ENCODE measurements at places on chromosomes 16 and 17. TPM values are rescaled to one million over a fixed set of nuclear protein-coding genes. Genes with fewer than 3 reads are reported as not detected.

DNA sequence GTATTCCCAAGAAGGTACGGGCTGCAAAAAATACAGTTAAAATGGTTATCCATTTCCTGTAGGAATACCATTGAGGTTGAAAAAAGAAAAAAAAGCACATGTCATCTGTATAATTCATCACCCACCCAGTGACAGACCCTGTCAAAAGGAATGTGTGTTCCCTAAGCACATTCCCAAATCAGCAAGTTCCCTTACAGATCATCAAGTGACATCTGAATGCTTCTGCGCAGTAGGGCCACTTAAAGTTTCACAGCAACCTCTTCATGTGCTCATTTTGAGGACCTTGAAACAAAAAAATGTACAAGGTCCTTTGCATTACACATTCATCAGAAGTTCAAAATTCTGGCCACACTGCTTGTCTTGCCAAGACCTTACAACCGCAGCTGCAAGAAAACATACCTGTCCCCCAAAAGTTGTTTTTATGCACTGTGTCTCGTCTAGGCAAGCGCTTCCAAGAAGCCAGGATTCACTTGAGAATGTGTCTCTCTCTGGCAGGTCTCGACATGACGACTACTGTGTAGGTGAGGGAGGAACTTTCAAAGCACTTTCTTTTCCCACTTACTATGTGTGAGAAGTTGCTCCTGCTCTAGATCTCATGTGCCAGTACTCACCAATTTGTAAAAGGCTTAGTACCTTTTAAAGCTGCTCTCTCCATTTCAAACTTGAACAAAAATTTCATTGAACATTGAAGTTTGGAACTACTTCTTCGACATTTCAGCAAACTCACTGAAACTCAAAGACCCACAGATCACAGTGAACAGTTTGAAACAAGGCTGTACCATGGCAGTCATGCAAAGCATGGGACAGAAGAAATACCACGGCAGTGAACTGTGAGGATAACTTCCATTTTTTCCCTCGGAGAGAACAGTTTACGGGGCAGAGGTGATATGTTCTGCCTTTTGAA is 4.3 kb upstream of the POLG2 start:
- DNase-seq, result no peak
- H3K27me3 ChIP-seq, result no peaks in the 10 kb centered on the region
- H3K27ac ChIP-seq, result no peak overlapping the region

The GAN gene
- 6.3 TPM for total RNA-seq

DNA sequence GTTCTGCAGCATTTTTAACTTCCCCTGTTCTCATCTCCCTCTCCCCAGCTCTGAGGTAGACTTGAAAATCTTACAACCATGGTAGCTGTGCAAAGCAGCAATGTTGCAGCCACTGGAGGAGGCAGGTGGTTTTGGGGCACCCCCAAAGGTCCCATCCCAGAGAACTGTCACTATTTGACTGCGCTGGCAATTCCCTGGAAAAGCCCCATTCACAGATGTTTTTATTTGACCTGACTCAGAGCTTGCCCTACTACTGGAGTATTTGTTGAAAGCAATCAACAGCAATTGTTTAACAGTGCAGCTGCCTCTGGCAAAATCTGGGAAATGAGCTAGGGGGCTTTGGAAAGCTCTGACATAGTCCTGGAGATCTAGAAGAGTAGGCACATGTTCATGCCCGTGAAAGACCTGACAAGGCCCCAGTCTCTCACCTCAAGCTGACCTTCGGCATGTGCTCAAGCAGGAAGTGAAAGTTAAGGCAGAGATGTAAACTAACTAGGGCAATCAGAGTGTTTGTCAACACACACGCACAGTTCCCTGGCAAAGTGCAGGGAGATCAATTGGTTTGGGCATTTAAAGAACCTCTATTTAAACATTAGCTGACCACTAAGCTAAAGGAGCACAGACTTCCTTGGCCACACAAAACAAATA is 19.7 kb upstream of the PIK3R5 start:
- no peaks in the 10 kb centered on the region for H3K27me3 ChIP-seq
- H3K27ac ChIP-seq, result no peak overlapping the region
- H3K4me3 ChIP-seq, result no peak overlapping the region
- no peak for DNase-seq

DNA sequence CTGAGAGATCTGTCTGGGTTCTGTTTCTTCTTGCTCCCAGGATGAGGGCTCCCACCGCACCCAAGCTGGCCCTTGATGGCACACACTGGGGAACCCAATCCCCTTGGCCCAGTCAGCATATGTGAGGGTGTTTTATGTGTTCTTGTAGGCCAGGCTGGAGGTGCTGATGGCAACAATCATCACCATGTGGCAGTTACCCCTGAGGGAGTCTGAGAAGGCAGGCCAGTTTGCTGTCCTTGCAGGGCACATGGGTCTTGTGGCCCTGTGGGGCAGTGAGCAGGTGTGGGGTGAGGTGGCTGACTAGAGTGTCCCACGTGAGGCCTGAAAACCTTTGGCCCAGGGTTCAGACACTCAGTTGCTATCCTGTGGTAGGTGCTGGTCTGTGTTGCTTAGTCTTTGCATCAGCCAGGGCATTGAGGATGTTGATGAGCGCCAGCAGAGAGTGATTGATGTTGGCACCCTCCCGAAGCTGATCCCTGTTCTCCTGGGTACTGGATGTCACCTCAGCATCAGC is 2183.0 kb downstream of the TP53TG3F start:
- no peak overlapping the region for H3K27ac ChIP-seq
- no peaks in the 10 kb centered on the region for H3K27me3 ChIP-seq
- H3K36me3 ChIP-seq, result no peaks in the 10 kb centered on the region
- H3K4me1 ChIP-seq, result no peaks in the 10 kb centered on the region
- DNase-seq, result no peak

DNA sequence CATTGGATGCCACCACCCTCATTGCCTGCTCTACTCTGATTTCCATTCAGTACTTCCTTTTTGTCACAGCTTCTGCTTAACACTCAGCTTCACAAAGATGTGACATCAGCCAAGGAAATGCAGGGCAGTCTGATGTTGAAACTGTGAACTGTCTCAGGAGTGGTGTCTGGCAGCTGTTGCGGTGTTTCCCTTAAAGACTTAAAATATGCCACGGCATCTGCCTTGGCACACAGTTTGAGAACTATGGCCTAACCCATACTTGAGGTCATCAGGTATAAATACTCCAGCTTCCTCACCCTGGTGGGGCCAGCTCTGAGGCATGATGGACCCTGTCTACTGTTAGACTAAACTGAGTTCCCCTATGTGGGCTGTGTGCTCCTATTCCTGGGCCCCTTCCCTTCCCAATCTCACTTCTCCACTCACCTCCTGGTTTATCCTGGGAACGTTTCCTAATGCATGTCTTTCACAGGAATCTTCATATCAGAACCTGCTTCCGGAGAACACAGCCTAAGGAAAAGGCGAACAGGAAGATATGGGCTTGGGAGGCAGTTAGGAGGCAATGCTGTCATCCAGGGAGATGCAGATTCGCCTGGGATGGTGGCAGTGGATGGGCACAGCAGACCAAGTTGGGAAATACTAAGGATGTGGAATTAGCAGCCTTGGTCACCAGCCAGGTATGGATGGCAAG is 96.5 kb downstream of the WSCD1 start:
- H3K27me3 ChIP-seq, result no peaks in the 10 kb centered on the region
- no peak overlapping the region for H3K27ac ChIP-seq
- H3K4me3 ChIP-seq, result no peak overlapping the region
- H3K4me1 ChIP-seq, result no peaks in the 10 kb centered on the region
- DNase-seq, result no peak

DNA sequence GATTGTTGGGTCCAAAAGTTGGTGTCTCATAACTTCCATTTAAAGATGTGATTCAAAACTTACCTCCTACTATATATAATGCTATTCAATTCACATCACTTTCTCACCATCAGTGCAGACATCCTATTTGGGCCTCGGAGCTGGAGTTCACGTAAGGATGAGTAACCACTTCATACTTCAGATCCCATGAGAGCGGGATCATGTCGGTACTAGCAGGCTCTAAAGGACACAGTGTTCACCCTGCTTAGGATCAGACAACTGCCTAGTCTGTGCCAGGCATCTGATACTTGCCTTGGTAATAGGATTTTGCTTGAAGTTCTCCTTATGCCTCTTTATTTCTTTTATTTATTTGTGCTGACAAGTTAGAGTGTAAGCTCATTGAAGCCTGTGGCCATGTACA is 39.5 kb downstream of the RBFOX1 start:
- no peaks in the 10 kb centered on the region for H3K36me3 ChIP-seq
- no peaks in the 10 kb centered on the region for H3K27me3 ChIP-seq
- DNase-seq, result no peak

DNA sequence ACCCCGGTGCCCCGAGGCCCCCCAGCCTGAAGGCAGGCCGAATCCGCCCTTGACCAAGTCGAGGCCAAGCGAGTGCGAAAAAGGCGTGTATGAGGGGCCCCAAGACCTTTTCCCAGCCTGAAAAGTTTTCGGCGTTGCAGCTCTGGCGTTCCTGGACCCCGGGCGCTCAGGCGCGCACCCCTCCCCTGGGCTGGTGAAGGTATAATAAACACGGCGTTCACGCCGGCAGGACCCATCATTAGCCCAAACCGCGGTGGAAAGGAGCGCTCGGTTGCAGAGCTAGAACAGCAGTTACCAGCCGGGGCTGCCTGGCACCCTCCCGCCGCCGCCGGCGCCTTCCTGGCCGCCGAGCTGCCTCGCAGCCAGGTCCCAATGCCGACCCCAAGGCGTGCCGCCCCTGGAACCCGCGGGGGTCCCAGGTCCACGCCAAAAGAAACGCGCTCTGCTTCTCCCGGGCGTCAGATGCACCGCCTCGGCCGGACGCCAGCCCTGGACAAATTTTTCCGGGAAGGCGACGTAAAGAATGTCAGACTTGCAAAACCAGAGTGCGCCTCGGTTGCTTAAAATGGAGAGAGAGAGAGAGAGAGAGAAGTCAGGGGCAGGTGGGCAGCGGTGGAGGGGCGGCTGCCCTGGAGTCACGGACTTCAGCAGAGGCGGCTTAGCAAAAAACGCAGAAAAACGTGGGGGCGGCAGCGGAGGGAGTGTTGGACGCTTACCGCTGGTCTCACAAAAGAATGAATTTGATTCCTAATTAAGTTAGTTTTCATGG is 11.5 kb upstream of the FOXF1 start:
- H3K36me3 ChIP-seq, result no peaks in the 10 kb centered on the region
- peaks cover 85% of the 10 kb centered on the region for H3K27me3 ChIP-seq
- DNase-seq, result no peak
- no peak overlapping the region for H3K27ac ChIP-seq

The HOXB1 gene
- not detected for total RNA-seq

The CDH3 gene
- total RNA-seq, result 0.31 TPM

- no peak overlapping the region for H3K27ac ChIP-seq
- peaks cover 21% of the 10 kb centered on the region for H3K4me1 ChIP-seq
- DNase-seq, result no peak
- no peak overlapping the region for H3K4me3 ChIP-seq
- peaks cover 41% of the 10 kb centered on the region for H3K36me3 ChIP-seq
Measured at GRCh38 chr17:77488531-77489238, 347.9 kb downstream of the SEC14L1 start.

GRCh38 chr16:51228097-51228659 is 77.1 kb upstream of the SALL1 start:
- DNase-seq, result no peak
- H3K4me1 ChIP-seq, result no peaks in the 10 kb centered on the region
- H3K27ac ChIP-seq, result no peak overlapping the region

The CCL5 gene
- total RNA-seq, result 81.3 TPM

GRCh38 chr17:59007995-59008394 is 98.7 kb downstream of the TRIM37 start:
- no peak overlapping the region for H3K27ac ChIP-seq
- H3K36me3 ChIP-seq, result peaks cover 6% of the 10 kb centered on the region
- DNase-seq, result no peak

GRCh38 chr17:20944014-20944865 is 98.6 kb downstream of the USP22 start:
- peaks cover 1% of the 10 kb centered on the region for H3K4me1 ChIP-seq
- H3K4me3 ChIP-seq, result no peak overlapping the region
- DNase-seq, result peak; percentile 38
- no peaks in the 10 kb centered on the region for H3K36me3 ChIP-seq

DNA sequence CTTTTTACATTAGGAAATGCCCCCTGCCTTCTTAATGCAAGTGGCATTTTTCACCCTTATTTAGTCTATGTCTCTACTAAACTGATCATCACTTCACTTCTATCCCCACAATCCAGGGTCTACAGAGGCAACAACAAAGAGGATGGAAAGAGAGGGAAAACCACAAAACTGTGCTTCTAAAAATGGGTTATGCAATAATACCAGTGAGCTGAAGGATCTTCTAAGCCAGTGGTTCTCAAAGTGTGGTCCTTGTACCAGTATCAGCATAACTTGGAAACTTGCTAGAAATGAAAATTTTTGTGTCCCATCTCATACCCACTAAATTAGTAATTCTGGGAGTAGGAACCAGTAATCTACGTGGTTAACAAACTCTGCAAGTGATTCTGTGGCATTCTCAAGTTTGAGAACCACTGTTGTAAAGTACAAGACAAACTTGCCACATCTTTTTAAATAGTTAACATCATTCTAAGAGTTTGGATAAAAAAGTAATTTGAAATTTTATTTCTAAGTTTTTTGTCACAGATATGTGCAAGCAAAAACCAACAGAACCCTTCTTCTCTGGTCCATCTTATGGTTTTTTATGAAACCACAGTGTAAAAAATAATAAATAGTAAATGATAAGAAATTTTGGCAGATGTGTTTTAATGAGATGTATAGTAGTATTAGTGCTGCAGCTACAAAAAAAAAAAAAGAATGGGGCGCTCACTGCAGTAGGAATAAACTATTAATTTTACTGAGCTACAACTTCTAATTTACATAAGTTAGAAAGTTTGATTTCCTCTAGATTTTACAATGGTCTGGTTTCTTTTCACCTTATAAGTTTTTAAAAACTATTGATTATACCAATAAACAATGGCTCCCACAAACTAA is 16.2 kb downstream of the CDC27 start:
- no peaks in the 10 kb centered on the region for H3K27me3 ChIP-seq
- no peak overlapping the region for H3K4me3 ChIP-seq
- no peak overlapping the region for H3K27ac ChIP-seq
- no peak for DNase-seq

GRCh38 chr17:21595086-21595485 is 97.2 kb upstream of the KCNJ18 start:
- no peak overlapping the region for H3K4me3 ChIP-seq
- DNase-seq, result no peak
- no peaks in the 10 kb centered on the region for H3K36me3 ChIP-seq
- no peaks in the 10 kb centered on the region for H3K4me1 ChIP-seq

GRCh38 chr16:81940781-81941560 is 70.3 kb downstream of the SDR42E1 start:
- H3K27me3 ChIP-seq, result no peaks in the 10 kb centered on the region
- DNase-seq, result no peak
- no peaks in the 10 kb centered on the region for H3K4me1 ChIP-seq

The TMEM170A gene
- total RNA-seq, result 36.3 TPM

DNA sequence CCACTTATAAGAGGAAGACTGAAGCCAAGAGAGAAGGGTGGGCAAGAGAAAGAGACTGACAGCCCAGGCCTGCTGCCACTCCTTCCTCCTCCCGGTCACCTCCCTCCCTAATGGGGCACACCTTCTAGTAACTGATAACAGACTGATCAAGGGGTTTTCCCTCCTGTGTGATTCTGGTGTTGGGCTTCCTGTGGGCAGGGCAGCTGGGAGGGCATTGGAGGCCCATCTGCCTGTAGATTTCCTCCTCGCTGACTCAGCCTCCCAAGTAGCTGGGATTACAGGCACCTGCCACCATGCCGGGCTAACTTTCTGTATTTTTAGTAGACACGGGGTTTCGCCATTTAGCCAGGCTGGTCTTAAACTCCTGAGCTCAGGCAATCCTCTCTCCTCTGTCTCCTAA is 16.2 kb downstream of the CA4 start:
- no peak for DNase-seq
- peaks cover 2% of the 10 kb centered on the region for H3K27me3 ChIP-seq
- H3K4me3 ChIP-seq, result no peak overlapping the region
- peaks cover 1% of the 10 kb centered on the region for H3K36me3 ChIP-seq
- peaks cover 31% of the 10 kb centered on the region for H3K4me1 ChIP-seq
- H3K27ac ChIP-seq, result no peak overlapping the region

The STH gene
- total RNA-seq, result not detected

The NTN3 gene
- total RNA-seq, result not detected

Measured in activated CD4-positive, alpha-beta T cell treated with anti-CD3 and anti-CD28 coated beads, Interleukin-2, amount 10 ng/mL, durations not matched to agents 7 days and 5 days (primary cell).